ENCODE measurements at places on chromosomes 1 and 21.

GRCh38 chr1:234932511-234933430, 195.9 kb downstream of the TOMM20 start:
- DNase-seq = no peak

DNA sequence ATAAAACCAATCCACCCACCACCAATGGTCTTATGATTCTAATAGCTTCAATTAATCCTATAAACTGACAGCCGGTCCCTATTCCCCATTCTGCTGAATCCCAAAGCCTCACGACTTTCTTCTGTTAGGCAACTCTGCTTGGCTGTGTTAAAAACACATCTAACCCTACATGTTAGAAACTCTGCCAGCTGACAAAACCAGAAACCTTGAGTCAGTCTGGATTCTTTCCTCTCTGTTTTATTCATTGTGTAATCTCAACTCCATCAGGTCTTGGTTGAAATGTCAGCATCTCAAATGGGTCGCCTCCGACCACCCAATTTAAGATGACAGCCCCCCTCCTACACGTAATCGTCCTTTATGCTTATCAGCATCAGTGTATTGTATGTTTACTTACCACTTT, 312.1 kb downstream of the DISC1 start:
- no peak for DNase-seq

- no peak for DNase-seq
Measured at GRCh38 chr1:33244143-33244808, 12.0 kb upstream of the ZNF362 start.

GRCh38 chr21:45403825-45404729, 888 bp upstream of the COL18A1 start:
- peak; percentile 58 for DNase-seq

GRCh38 chr1:88035578-88035977, 648.5 kb upstream of the PKN2 start:
- DNase-seq = no peak

DNA sequence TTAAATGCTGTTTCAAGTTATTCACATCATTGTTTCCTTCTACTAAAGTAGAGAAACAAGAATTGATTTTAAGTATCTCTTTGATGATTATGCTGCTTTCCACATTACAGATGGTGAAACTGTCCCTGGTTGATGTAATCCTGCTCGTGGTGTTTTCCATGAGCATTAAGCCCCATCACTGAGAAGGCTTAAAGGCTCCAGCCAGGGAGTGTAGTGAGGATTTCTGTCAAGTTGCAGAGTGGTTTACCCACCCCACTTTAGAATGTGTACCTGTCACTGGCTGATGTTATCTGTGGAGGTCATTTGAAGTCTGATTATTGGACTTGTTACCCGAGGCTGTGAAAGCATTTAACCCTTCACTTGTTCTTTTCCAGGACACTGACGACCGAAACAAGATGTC, 12.9 kb downstream of the CERS2 start:
- no peak for DNase-seq

DNA sequence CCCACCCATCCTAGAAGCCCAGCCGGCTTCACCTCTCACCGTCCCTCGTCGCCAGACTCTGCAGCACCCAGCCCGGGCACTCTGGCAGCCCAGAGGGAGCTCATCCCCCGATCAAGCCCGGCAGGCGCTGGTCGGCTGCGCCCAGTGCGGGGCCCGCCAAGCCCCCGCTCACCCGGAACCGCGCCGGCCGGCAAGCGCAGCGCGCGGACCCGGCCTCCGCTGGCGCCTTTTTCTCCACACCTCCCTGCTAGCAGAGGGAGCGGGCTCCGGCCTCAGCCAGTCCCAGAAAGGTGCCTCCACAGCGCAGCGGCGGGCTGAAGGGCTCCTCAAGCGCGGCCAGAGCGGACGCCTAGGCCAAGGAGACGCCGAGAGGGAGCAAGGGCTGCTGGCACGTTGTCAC, 2023.3 kb downstream of the NCAM2 start:
- DNase-seq = no peak

All from retina (tissue), 1 donor.